ENCODE measurements at places on chromosomes 16 and 17.
A peak's percentile ranks its signal among the peaks of the same experiment; 100 is the strongest.

DNA sequence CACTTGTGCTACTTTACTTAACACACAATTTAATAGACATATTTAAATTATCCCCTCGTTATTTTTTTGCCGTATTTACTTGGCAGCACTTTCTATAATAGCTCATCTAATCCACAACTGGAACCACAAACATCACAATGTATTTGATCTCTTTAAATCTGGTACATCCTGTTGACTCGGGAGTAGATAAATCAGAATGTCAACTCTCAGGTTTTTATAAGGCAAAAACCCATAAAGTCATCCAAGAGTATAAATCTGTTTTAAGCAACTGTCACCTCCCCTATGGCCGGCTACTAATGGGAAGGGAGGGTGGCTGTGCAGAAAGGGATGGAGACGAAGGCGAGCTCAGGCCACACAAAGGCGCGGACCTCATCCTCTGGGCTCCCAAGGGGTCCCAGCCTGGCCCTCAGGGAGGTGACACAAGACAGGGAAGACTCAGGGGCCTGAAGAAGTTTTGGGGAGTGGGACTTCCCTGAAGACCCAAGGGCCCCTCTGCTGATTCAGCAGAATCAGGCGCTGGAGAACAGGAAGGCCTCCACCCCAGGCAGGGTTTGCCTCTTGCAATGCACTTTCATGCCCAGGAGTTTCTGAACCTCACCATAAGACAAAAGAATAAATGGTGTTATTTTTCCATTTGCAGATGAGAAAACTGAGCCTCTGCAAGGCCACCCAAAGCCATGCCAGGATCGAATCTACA lies 122.5 kb downstream of the ZNF423 start:
- DNase-seq, result no peak

- peak; percentile 88 for DNase-seq
Observed at GRCh38 chr16:30984669-30985400, at the start of gene HSD3B7. HSD3B7 (plus strand) TSS chr16:30985207; CDS start chr16:30985659, 452 bp downstream.

DNA sequence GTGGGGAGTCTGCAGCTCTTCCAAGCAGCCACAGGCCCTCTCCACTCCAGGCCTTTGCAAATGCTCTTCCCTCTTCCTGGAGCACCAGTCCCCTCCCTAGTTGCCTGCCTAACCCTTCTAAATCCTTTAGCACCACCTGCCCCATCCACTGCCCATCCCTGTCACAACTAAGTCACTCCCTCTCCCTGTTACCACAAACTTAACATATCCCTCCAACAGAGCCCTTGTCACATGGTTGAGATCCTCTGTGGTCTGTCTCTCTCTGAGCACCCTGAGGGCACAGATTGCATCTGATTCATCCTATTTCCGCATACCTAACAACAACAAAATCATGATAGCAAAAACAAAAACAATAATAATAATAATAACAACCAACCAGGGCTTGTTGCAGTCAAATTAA lies 11.0 kb upstream of the BEAN1 start:
- DNase-seq, result no peak

DNA sequence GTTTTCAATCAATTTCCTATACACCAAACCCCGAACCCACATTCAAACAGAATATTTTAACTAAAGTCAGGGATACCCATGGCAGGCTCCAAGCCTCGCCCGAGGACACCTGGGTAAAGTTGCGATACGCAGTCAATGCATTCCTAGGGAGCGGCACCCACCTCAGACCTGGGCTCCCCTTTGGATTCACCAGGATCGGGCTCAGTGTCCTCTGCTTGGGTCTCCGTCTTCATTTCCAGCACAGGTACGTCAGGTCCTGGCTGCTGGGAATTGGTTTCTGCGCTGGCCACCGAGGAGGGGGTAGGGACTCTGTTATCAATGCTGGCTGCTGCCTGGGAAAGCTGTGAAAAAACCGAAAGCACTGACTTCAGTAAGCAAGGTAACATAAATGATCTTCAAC lies 51.7 kb upstream of the TRAP1 start:
- DNase-seq, result no peak

GRCh38 chr16:22035153-22035552 lies 27.2 kb downstream of the MOSMO start:
- DNase-seq, result no peak

DNA sequence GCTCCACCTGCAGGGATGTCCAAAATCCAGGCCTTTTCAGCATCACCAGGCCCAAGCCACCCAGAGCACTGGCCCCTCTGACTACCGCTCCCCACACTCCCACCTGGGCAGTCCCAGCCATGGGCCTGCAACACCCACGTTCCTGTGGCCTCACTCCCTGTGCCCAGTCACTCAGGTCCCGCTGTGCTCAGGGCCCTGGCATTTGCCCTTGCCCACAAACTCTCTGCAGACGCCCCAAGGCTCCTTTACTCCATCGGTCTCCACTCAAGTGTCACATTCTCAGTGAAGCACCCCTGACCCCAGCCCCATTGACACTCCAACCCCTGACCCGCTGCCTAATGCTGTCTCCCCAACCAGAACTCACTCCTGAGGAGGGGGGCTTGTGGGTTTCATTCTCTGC lies 23.6 kb downstream of the MPG start:
- DNase-seq, result no peak

DNA sequence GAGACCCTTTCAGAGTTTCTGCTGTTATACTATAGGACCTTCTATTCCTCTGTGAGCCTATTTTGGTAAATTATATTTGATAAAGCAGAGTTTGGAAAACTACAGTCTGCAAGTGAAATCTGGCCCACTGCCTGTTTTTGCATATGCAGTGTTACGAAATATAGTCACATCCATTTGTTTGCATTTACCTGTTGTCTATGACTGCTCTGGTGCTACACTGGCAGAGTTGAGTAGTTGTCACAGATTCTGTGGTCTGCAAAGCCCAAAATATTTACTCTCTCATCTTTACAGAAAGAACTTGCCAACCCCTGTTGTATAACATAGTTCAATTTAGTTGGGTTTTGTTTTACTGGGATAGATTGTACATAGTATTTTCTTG lies 42.3 kb downstream of the TNRC6A start:
- no peak for DNase-seq

GRCh38 chr16:50400967-50401348 lies 32.2 kb upstream of the BRD7 start:
- no peak for DNase-seq

GRCh38 chr16:30524575-30525568 lies 1.5 kb downstream of the ZNF768 start:
- no peak for DNase-seq

- DNase-seq, result no peak
Observed at GRCh38 chr17:64982139-64982915, 63.0 kb upstream of the LRRC37A3 start.

DNA sequence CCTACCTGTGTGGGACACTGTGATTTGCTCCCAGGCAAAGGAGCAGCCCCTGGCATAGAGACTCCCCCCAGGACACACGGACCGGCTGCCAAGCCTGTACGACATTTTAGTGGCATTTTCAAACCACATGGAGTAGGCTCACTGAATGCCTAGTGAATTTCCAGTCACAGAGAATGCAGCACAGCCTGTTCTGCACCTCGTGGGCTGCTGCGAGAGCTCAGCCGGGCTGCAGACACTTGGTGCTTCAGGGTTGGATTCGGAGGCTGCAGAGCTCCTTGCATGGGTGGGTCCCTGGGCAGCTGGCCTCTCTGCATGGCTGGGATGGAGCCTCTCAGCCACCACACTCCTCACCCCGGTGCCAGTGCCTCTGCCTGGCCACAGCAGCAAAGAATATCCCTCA lies 51.2 kb upstream of the HNF1B start:
- DNase-seq, result no peak

DNA sequence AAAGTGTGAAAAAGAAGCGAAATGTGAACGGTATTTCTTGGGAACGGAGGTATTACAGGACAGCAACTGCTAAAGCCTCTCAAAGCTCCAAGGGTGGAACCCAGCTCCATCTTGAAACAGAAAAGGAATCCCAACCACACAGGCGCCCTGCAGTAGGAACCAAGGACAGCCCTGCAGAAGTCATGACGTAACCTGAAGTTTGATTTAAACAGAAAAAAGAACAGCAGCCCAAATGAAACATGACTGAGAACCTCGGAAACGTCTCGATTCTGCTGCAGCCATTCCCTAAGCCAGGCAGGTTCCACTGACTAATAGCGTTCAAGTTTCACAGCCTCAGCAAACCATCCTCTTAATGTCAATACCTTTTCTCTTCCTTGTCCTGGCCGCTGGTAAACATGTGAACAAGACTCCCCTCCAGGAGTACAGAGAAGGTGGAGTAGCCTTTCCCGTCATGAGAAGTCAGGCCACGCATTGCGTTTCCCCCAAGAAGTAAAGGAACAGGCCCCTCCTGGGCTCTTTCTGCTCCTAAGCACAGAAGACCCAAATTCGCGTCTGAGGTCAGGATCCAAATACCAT lies 20.1 kb downstream of the SIAH1 start:
- DNase-seq, result no peak

DNA sequence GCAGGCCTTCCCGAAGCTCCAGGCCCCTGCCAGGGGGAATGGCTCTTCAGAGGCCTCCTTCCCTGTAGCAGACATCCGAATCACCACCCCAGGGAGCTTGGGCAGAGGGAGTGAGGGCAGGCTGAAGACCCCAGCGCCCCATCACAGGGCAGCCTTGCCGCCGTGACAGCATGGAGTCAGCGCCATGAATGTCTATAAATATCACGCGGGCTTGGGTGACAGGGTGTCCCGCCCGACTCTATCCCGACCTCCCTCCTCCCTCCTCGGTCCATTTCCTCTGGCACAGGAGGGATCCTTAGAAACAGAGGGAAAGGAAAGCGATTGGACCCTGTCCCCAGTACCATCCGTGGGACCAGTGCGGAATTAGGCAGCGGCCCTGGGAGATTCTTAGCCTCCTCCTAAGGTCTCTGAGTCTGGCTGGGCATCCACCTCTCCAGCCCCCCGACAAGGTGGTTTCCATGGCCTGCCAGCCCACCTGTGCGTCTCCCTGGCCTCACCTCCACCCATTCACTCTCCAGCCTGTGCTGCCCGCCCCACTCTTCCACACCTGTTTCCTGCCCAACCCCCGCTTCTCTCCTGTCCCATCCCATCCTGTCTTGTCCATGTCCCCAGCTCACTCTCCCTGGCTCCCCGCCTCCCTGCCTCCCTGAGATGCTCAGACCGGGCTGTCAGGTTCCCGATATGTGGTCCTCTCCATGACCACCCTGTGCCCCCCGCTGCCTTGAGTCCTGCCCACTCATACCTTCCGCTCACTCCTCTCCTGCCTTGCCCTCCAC lies 5.1 kb downstream of the ATP2A1 start:
- DNase-seq, result no peak

DNA sequence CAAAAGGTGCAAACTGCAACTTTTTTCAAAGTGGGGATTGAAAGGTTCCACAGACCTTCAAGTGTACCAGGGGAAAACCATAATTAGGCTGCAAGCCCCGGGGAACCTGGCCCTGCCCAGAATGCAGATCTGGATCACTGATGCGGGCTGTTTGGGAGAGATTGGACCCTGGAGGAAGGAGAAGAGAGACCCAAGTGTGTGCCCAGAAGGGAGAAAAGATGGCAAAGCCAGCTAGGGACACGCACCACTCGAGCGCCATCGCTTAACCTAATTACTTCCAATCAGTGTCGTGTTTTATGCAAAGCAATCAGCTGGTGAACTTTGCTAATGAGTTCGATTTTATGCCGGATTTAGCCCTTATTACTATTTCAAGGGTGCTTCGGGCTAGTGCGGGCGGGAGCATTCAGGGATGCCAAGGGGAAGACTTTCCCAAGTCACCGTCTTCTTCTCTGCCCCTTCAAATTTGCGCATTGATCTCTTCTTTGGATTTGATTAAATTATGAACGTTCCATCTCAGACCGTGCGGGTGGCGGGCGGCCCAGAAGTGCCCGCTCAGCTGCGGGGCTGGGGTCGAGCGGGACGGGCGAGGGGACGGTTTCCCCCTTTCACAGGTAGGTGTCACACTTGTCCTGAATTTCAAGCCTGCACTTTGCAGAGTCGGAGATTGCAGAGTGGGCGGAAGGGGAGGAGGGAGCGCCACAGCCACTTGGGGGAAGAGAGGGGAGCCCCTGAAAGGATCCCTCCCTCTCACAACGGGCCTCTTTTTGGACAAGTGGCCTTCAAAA lies 4.0 kb downstream of the IRX5 start:
- no peak for DNase-seq

DNA sequence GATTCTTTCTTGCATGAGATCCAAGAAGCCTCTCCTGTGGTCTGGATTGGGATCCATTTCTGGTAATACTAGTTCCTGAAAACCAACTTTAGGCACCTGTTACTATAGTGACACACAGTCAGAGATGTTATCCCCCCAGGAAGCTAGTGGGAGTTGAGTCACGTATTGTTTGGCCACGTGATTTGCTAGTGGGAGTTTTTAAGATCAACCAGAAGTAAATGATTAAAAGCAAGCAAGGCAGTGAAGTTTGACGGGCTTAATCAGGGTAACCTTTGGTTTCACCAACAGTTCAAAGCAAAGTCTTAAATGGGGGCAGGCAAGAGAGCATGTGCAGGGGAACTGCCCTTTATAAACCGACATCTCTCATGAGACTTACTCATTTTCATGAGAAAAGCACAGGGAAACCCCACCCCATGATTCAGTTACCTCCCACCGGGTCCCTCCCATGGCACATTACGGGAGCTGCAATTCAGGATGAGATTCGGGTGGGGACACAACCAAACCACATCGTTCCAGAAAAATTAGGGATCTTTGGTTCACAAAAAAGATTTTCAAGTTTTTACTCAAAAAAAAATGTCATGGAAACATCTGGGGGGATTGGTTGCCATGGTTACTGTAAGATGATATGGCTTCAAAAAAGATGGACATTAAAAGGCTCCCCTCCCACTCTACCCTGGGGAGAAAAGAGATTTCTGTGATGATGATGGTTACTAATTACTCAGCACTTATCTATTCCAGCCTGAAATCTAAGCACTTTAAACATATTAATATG lies 483.1 kb upstream of the ERCC4 start:
- DNase-seq, result no peak

DNA sequence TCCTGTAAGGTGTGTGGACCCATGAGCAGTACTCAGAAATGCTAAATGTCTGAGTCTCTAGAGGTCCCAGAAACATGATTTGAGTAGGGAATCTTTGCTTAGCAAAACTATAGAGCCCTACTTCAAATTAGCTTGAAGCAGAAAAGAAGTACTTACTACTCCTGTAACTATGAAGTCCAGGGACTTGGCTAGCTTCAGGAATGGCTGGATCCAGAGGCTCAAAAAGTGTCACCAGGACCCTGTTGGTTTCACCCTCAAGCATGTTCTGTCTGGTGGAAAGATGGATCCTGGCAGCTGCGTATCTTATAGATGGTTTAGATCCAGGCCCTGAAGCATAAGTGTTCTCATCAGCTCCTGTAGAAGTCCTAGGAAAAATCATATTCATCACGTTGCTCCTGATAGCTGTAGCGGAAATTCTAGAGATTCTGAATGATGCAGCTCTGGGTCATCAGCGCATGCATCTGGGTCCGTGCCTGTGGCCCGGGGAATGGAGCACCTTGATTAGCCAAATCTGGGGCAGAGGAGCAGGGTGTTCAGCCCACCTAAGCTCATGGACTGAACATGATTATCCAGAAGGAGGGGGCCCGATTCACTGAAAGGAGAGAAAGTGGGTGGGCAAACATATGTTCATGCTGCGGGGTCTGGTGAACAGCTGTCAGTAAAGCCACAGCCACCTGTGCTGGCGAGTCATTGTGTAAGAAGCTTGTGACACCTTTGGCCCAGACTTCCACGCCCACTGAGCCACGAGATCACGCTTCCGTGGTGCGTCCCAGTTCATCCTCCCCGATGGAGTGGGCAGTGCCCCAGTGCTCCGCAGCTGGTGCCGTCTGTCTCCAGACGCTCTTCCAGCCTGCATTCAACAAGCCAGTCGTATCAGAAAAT lies 260.6 kb downstream of the CPPED1 start:
- peak; percentile 83 for DNase-seq

Measured in posterior cingulate gyrus (tissue), 11 donors.